ENCODE measurements at places on chromosomes 7 and 10.
A peak's percentile ranks its signal among the peaks of the same experiment; 100 is the strongest.

- peak; percentile 58 for DNase-seq
These were observed 35.9 kb upstream of the AP5Z1 start for GRCh38 chr7:4739528-4739992.

DNA sequence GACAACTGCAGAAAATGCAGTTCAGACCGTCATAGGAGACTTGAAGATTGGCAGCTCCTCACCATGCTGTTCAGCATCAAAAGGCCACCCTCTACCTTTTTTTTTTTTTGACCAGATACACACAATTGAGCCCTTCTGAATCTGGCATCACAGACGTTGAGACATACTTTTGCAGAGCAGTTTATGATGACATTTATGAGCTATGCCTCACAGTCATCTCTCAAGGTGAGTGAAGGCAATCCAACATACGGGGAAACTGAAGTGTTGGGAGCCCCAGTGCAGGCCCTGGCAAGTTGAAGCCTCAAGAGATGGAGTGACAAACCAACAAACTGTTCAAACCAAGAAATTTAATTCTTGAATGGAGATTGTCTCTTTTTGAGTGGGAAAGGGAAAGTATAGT is 83.6 kb upstream of the DLX6 start:
- no peak for DNase-seq

- no peak for DNase-seq
These were observed 53.7 kb upstream of the ZNF32 start for GRCh38 chr10:43702213-43702935.

- no peak for DNase-seq
These were observed 34.7 kb downstream of the TNRC18 start for GRCh38 chr7:5388905-5389433.

GRCh38 chr10:27547047-27547446 is 42.9 kb downstream of the RAB18 start:
- no peak for DNase-seq

DNA sequence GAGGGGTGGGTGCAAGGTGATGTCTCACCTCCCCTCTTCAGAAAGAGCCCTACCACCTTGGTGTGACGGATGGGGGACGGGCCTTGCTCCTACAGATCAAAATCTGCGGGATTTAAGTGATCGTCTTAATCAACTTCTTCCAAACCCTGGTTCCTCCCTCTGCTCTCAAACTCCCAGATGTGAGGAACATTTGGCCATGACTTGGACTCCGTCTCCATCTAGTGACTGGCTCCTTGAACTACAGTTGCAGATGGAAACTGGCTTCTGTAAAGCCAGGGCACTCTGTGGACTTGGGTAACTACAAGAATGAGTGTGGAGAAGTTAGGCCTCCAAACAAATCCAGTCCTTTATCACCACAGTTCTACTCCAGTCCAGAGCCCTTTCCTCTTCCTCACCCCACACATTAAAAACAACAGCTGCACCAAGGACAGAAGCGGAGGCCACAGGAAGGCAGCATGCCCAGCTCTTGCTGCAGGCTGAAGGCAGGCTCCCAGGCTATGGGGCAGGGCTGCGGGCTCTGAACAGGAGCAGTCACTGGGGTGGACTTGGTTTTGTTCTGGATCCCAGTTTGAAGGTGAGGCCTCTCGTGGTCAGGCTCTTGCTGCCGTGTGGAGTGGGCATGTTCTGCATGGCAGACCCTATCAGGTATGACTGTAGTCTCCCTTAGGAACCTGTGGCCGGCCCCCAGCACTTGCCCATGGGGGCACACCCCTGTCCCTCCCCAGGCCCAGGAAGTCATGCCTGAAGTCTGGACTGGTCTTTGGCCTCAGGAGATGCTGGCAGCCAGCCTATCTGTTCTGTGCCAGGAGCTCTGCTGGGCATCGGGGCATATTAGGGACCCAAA is 79.4 kb downstream of the VWC2 start:
- DNase-seq = no peak

GRCh38 chr10:513393-513792 is 176.1 kb downstream of the DIP2C start:
- DNase-seq = no peak

- DNase-seq = no peak
These were observed 627.7 kb upstream of the GALNT17 start for GRCh38 chr7:70504254-70504653.

GRCh38 chr7:111438369-111439289 is 123.7 kb downstream of the IMMP2L start:
- DNase-seq = no peak

- DNase-seq = no peak
These were observed 8.1 kb downstream of the SKIDA1 start for GRCh38 chr10:21517134-21518031.

DNA sequence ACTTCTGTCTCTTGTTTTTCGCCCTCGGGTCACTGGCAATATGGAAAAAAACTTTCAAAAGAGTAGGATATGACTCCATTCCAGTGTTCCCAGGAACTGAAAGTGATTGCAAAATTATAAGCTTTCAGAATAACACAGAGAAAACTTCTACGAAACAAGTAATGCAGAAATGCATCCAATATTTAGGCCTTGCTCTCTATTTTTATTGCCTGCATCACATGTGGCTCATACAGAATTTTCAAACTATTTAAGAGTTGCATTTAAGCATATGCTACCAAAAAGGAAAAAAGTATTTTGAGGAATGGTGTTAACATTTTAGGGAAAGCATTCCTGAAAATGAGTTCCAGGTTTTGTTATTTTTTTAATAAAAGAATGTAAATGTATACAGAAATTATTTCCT is 228.0 kb downstream of the CACNB2 start:
- DNase-seq = no peak

DNA sequence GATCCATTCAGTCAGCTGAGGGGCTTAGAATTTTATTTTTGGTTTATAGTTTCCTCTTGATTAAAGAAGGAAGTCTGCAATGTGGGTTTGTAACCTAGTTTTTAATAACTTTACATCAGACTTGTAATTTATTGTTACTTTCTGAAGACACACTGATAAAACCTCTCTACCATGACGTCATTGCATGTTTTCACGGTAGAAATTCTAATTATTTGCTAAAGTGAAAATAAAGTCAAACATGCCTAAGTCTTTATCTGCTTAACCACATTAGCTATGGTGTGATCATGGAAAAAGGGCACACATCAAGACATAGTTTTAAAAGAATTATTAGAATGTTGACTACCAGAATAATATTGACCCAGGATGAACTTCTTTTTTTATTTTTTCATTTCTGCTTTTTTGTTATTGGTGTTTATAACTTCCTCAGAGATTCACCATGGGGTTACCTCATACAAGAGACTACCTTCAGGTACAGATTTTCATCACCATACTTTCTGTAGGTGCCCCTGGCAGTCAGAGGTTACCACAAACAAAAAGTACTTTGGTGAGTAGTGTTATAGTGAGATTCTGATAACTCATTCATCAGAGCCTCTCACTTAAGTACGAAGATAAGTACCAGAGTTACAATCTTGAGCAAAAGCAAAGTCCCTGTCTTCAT is 7.0 kb upstream of the PANK1 start:
- DNase-seq = no peak

DNA sequence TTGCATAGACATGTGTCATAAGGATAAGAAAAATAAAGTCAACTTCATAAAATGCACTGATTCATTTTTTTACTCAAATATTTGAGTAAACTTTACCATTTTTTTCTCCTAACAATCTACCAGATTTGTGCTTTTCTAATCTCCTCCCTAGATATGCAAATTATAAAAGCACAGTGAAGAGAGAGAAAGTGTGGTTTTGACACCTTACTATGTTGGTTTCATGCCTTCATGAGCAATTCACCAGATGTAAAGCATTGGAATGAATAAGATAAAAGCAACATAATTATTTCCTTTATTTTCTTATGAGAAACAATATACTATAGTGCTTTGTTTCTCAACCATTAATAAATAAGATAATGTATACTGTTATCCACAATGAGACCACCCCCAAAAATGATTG is 432.5 kb upstream of the PCDH15 start:
- DNase-seq = no peak

- DNase-seq = peak; percentile 98
These were observed 755.3 kb upstream of the GALNT17 start for GRCh38 chr7:70376561-70377031.

DNA sequence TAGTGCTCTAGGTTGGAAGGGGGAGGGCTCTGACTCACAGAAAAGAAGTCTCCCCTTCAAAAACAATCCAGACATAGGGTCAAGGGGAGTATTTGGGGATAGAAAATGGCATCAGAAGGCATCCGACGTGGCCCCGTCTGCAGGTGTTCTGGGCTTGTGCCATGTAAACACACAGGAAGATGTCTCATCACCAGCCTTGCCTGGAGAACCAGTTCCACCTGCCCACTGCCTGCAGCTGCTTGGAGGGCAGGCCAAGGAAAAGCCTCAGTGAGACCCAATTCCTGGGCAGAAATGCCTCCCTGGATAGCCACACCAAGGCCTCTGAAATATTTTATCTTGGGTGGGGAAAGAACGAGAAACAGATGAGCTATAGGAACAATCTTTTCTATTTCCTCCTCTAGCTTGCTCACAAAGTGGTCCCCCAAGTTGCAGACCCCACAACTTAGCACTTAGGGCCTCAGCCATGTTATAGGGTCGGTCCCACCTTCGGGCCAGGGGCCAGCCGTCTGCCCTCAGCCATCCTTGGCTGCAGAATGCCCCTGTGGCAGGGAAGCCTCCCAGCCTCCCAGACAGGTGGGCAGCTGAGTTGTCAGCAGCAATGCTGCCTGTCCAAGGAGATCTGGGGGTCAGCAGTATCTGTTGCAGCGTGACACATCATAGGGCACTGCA is 54.3 kb upstream of the ECHDC3 start:
- DNase-seq = no peak

- no peak for DNase-seq
These were observed 83.6 kb upstream of the MYL10 start for GRCh38 chr7:101712652-101713051.

GRCh38 chr7:157715071-157715937 is 378.5 kb downstream of the DNAJB6 start:
- no peak for DNase-seq

GRCh38 chr10:21172930-21173801 is 276.1 kb upstream of the NEBL start:
- no peak for DNase-seq

DNA sequence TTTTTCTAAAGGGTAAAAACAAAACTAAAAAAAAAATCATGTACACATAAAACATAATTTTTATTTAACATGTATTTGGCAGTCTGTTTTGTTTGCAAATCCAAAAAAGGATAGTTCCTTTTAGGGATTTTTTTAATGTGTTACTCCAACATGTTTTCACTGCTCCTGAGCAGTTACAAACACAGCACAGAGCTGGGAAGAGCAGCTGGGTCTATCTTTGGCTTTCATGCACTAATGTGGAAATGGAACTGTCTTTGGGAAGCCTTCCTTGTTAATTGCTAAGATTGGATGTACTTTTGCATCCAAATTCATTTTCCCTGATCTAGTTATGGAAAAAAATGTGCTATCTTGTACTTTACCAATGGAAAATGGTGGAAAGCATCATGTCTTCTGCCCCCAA is 1035.1 kb downstream of the CNTNAP2 start:
- no peak for DNase-seq

- DNase-seq = no peak
These were observed 19.3 kb downstream of the GFRA1 start for GRCh38 chr10:116253716-116254115.

GRCh38 chr10:86691333-86692022 is 23.2 kb downstream of the LDB3 start:
- DNase-seq = no peak

DNA sequence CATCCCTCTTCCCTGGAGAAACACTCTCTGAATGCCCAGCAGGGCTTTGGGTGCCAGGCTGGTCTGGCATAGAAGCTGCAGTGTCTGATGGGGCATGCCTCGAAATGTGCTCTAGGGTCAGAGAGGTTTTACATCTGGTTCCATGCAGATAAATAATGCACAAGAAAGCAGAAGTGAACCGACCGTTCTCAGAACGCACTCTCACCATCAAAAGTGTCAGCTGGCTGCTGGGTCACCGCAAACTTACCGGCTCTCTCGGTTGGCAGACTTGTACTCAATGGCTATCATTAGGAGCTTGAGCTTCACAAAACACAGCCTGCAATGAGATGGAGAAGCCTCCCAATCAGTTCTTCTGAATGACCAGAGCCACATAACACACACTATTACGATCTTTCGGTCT is 610.0 kb downstream of the KCNMA1 start:
- DNase-seq = no peak

DNA sequence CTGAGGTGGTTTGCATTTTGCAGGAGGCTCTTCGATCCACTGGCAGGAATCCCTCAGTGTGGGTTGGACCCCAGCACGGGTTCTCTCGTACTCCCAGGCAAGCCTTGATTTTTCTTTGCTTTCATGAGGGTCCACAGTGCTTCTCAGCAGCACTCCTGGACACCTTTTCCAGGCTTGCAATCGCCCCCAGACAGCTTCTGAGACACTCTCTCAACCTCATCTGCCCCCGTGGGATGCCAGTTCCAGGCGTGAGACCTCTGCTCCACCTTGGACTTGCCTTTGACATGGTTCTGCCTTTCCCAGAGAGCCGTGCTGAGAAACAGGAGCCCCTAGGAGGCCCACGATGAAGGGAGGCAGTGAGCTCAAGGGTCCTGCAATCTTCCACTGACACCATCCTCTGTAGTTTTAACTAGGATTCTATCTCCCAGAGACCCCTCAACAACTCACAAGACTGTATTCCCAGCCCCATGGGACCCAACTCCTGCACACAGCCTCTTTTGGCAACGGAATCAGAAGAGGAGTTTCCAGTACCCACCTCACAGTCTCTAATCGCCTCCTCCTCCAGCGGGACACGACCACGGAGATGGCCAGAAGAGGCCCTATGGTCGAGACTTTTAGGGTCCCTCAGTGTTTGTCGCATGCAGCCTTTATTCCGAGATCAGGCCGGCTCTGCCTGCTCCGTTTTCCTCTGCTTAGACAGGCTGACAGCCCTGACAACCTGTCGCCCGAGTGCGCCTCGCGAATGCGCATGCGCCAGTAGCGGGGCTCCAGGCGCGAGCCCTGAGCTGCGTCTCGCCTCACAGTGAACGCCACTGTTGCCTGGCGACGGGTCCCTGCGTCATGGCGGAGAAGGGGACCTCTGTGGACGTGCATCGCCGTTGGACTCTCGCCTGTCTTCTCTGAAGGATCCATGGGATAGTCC is 26.0 kb upstream of the ZNF273 start:
- peak; percentile 46 for DNase-seq

- DNase-seq = no peak
These were observed 183.2 kb upstream of the PTPRZ1 start for GRCh38 chr7:121689749-121690148.

All from NCI-H1417 treated with DMSO at 0.1 percent for 48 hours (cell line).